Stimulated activated CD4-positive, alpha-beta T cell treated with anti-CD3 and anti-CD28 coated beads, TNF-alpha, amount 100 ng/mL, for 1 hour (primary cell): ENCODE measurements at places on chromosomes 1 and 21.
A peak's percentile ranks its signal among the peaks of the same experiment; 100 is the strongest.

DNA sequence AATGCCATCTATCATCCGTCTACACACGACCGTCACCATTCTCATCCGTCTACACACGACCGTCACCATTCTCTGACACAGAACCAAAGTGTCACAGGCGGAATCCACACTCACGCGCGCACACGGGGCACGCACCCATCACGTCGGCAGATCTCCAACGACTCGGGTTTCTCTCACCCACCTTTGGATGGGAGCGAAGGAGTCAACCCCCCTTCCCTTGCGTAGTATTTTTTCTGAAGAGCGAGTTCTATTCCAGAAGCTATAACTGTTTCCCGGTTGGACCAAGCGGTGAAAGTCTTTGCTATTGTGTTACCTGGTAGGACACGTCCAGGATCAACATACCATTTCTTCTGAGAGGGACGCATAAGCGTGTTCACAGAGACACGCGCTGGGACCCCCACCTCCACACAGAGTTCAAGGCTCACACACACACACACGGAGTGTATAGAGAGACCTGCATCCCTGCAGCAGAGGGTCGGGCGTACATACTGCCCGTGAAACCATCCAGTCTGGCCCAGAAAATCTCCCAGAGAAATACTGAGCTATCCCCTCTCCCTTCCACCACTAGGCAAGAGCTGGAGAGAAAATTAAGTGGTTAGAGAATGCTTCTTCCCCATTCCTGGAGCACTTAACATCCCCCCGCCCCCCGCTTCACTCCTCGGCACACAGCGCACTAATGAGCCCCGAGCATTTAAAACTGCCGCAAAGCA is 741 bp downstream of the DUSP10 start:
- DNase-seq, result no peak

DNA sequence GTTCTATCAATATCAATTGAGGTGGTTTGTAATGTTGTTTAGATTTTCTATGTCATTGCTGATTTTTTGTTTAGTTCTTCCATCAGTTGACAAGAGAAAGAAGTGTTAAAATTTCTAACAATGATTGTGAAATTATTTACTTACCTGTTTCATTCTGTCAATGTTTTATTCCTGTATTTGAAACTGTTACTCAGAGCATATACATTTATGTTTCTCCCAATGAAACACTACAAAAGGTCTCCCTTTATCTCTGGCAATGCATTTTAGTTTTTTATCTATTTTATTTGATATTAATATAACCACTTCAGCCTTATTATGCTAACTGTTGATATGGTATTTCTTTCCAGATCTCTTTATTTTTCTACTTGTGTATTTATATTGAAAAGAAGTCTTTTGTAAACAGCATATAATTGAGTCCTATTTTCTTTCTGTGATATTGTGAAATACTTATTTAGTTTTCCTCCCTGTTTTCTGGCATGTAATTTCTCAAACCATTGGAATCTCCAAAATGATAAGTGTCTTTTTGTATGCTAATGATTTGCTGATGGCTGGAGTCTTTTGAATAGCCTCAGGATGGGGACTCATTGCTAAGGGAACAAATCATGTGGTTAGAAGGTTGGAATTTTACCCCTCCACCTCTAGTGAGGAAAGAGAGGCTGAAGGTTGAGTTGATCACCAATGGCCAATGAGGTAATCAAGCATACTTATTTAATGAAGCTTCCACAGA is 122.0 kb downstream of the ADSS2 start:
- DNase-seq, result no peak

DNA sequence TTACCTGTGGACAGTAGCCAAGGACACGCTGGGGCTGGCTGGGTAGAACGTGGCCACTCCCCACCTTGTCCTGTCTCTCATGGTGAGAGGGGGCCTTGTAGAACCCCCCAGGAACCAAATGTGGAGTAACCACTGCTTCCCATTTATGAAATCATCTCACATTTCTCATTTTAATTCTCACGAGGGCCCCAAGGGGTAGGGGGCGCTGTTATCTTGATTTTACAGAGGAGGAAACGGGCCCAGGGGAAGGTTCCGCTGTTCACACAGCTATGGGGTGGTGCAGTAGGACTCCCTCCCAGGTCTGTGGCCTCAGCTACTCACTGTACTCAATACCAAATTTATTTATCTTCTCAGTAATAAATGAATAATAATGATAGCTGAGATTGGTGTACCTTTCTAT is 5.5 kb downstream of the SMPDL3B start:
- DNase-seq, result peak; percentile 41

GRCh38 chr1:80363689-80364475 is 1357.4 kb upstream of the ADGRL4 start:
- no peak for DNase-seq

GRCh38 chr1:117569856-117570255 is 36.0 kb upstream of the TENT5C start:
- no peak for DNase-seq

GRCh38 chr1:76668046-76668445 is 199.2 kb upstream of the ST6GALNAC5 start:
- no peak for DNase-seq

GRCh38 chr1:155548706-155549105 is 13.9 kb downstream of the ASH1L start:
- DNase-seq, result no peak

GRCh38 chr21:25647647-25648046 is 8.6 kb downstream of the JAM2 start:
- DNase-seq, result no peak

DNA sequence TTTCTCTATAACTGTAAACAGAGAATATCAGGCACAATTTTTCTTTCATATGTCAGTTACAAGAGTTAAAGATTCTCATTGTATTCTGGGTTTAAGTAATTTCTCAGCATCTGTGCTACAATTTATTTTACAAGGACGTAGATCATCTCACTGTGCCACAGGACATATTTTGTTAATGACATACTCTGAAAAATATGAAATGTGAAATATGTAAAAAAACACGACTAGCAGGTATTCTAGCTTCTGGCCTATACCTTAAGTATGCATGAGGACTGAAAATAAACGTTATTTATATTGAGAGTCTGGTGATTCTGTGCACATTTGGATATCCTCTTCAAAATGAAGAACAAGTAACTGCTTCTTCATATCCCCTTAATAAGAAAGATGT is 308.8 kb downstream of the BRINP3 start:
- no peak for DNase-seq

DNA sequence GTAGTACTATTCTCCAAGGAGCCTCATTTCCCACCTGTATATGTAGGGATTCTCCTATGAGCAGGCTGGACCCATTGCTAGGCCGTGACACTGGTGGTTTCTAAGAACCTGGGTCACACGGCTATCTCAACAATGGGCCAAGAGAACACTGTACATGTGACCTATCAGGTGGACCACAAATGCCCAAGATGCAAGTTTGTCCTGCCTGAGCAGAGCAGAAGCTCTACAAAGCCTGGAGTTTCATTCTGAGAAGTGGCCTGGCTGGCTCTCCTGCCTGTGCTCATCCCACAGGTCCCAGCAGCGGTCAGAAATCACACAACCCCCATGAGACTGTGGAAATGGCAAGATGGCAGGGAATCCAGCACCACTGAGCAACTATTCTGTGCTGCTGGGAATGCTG is 17.2 kb downstream of the THEMIS2 start:
- DNase-seq, result no peak

- no peak for DNase-seq
Measured at GRCh38 chr21:30943920-30944319, 62.5 kb upstream of the KRTAP11-1 start.
